ENCODE measurements at places on chromosomes 11 and 22.

DNA sequence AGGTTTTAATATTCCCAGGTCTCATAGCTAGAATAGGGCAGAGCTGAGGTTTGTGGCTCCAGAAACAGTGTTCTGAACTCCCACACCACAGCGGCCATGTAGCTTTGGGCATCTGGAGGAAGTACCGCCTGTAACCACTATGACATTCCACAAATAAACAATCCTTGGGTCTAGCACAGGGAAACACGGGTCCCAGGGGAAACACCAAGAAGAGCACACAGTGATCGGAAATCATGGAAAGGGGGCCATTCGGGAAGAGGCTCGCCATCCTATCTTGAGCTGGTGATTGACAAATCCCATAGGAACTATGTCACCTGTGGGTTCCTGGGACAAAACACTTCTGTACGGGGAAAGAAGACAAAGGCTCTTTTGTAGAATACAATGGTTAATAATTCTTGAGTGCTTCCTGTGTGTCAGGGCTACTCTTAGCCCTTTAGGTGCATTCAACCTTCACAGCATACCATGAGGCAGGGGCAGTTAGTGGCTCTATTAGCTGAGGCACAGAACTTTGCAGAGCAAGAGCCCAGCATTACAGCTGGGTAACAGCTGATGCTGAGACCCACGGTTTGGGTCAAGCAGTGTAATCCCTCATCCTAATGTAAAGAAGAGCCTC is 514.2 kb downstream of the NTM start:
- no peak for DNase-seq

- DNase-seq = no peak
Measured at GRCh38 chr22:36884349-36885158, 23.7 kb downstream of the NCF4 start.

DNA sequence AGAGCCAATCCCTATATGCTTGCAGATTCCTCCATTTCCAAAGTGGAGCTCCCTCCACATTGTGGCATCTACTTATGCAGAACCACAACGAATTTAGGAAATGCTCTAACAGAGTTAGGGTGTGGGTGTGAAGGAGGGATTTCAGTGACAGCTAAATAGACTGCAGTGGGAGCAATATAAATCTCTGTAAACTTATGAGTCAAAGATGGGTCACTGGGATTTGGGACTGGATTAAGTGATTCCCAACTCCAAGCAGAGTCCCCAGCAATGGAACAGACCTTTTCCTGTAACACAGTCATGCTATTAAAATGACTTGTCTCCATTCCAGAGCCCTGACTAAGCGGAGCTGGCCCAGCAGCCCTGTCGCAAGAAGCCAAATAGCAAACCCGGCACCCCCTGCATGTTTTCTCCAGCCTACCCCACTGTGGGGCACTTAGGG is 36.6 kb downstream of the RPL27A start:
- no peak for DNase-seq

DNA sequence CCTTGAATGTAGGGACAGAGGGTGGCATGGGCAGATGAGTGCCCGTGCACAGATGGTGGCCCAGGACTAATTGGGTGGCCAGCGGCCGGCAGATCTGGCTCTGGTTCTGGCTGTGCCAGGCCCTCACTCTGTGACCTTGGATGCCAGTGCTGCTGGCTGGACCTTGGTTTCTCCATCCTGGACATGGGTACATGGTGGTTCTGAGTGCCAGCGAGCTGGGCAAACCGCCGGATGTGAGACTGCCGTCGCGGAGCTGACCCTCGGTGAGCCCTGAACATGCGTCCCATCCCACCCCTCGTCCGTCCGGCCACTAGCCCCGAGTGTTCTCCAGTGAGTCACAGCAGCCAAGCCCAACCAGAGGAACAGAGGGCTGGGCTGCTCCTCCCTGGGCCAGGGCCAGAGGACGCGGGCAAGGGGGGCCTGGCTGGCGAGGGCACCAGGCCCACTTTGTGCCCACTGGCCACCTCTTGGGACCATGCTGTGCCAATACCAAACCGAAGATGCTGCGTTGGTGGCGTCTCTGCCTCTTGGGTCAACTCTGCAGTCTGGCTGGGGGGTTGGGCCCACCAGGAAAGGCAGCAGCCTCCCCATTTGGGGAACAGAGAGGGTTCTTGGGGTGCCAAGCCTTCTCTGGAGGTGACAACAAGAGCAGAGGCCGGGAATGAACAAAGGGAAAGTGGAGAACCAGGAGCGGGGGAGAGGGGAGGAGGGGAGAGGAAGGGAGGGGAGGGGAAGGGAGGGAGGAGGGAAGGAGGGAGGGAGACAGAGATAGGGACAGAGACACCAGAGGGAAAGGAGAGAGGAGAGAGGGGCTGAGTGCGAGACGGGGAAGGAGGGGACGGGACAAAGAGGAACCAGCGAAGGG is 10.7 kb downstream of the LSP1 start:
- DNase-seq = no peak

DNA sequence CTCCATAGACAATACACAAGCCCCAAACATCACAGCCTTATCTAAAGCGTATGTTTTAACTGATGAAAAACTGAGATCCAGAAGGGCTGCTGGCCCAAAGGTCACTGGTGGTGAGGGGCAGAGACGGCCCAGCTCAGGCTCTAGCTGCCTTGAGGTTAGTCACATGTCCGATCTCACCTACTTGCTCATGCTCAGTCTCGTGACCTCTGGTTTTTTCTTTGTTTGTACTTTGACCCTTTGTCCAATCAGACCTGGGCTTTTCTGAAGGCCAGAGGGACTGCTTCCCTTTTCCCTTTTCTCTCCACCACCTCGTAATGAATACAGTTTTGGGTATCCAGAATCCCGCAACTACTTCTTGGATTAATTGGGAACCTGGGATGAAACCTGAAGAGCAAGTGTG is 28.6 kb downstream of the MMP20 start:
- no peak for DNase-seq

- no peak for DNase-seq
Measured at GRCh38 chr11:119729951-119730613, 1.1 kb upstream of the NECTIN1 start.

DNA sequence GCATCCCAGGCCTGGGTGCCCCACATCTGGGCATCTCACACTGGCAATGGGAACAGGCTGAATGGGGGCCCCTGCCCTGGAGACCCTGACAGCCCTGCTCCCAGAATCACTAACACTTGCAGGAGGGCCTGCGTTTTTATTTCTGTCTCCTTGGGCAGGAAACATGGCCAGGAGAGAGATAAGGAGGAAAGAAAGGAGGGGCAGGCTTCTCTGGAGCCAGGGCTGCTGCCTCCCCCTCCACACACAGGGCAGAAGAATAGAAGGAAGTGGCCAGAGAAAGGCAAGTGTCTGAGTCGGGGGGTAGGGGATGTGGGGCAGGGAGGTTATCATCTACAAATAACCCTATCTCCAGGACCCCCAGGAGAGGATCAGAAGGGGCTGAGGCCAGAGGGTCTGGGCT is 25.5 kb upstream of the TSPAN18 start:
- no peak for DNase-seq

DNA sequence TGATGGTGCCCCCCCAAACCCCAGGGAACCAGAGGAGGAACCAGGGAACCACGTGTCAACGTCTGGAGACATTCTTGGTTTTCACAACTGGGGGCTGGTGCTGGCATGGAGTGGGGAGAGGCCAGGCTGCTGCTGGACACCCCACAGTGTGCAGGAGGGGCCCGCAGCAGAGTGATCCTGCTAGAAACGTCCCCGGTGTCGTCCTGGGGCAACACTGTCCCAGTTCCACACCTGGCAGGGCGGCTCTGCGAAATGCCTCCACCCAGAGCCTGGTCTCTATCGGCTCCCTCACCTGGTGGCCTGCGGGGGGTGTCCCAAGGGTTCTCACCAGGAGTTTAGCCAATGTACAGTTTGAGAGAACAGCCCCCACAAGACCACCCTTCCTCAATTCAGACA is 226.3 kb downstream of the CTTN start:
- DNase-seq = no peak

DNA sequence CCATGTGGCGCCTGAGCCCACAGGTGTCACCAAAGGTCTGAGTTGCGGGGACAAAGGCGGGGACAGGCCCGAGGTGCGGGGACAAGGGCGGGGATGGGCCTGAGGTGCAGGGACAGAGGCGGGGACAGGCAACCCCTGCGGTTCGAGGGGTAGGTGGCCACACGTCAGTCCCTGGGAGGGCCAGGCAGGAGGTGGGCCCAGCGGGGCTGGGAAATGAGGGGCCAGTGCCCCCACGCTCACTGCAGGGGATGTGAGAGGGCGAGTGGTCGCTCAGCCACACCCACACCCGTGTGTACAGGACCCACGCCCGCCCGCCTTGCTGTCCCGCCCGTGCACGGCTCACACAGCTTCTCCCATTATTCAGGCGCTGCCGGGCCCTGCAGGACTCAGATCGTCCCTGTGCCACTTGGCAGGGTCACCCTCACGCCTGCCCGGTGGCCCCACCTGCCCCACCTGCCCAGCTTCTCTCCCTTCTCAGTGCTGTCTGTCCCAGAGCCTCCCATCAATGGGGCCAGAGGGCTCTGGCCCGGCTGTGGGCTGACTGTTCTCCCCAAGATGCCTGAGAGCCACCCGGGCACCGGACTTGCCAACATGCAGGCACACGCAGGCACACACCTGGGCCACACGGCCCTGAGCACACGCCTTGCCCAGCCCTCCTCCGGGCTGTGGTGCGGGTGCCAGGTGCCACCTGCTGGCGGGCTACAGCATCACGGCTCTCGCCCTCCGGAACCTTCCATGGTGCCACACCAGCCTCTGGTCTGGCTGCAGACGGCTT is 14.2 kb upstream of the MUC6 start:
- DNase-seq = peak; percentile 46

DNA sequence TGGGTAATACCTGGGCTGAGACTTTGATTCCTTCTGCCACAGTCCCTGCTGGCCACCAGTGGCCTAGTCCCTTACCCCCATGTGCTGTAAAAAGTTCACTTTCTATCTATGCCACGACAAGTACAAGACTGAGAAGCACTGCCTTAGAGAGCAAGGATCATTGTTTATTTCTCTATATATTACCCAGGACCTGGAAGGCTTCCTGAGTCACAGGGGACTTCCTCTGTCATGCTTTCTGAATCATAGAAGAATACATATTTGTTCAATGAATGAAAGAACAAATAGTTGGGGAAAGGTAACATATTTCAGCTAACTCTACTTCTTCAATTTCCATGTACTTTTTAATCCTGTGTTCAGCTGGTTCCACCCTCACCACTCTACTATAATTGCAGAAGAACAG is 5.5 kb upstream of the SYT9 start:
- DNase-seq = no peak

GRCh38 chr11:64829536-64830251 is 14.8 kb downstream of the CDC42BPG start:
- no peak for DNase-seq

DNA sequence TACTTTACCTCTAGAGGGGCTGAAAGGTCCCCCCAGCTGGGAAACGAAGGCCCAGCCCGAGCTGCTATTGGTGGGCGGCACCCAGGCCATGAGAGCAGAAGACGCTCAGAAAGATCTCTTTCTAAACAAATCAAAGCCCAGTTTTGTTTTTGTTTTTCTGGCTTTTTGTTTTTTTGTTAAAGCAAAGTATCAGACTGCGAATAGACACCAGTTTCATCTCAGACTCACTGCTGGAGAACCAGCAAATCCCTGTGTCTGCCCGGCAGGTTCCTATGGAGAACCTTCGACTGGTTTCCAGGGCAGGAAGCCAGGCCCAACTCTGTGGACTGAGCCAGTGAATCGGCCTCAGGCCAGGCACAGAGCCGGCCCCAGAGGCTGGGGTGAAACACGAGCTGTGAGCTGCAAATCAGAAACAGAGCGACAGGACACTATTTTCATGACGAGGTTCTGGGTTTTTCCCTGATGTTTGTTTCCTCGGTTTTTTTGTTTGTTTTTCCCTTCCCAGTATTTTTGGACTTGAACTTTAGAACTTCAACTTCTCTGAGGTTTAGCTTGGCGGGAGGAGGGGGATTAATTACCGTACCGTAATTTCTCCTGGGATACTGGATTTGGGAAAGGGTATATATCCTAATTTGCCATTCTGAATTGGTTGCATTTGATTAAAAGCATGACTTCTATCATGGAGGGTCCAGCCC is 16.0 kb upstream of the B4GALNT4 start:
- DNase-seq = no peak

DNA sequence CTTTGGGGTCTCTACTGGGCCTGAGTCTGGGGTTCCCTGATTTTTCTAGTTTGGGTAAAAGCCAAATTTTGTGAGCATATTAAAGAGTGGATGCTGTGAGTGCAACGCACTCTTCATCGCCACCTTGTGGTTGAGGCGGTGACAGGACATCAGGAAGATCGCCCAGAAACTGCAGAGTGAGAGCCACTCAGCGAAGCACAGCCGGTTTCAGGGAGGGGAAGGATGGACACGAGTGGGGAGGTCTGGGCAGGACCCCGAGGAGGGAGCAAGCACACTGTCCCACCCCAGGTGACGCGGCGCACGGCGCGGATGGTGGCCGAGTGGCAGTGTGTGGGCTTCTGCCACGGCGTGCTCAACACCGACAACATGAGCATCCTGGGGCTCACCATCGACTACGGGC is 9.1 kb downstream of the SELENOO start:
- DNase-seq = peak; percentile 54

DNA sequence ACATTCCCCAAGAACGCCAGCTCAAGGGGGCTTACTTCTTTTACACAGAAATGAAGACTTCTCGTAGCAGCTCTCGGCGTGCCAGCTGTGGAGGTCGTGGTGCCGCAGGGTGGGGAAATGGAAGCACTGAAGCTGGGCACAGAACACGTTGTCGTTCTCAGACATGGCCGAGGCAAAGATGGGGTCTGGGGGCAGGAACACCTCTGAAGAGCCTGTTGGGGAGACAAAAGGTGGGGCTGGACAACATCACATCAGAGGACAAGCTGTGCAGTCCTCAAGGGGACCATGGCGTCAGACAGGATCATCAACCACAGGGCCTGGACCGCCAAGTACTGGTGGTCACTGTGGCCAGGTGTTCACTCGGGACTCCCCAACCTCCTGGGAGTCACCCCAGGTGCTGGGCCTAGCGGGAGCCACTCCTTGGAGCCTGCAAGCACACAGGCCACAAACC is 65.2 kb downstream of the DGCR2 start:
- DNase-seq = no peak

GRCh38 chr11:64476881-64477280 is 114.1 kb upstream of the SLC22A12 start:
- no peak for DNase-seq

DNA sequence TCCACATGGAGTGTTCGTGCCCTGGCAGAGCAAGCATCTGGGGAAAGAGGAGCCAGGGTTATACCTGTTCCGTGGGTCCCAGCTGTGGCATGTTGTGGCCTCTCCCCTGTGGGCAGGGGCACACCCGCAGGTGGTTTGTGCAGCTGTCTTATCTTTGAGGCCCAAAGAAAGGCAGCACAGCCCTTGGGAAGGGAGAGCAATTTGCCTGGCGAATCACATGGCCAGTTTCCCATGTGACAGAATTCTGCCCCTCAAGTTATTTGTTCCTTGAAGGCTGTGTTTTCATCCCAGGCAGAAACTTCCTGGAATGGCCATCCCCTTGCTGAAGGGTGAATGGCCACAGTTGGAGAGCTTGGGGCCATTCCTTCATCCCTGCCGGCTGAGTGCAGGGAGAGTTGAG is 16.4 kb upstream of the COX8A start:
- no peak for DNase-seq

- DNase-seq = no peak
Measured at GRCh38 chr22:38071421-38072321, 12.3 kb downstream of the SLC16A8 start.

GRCh38 chr22:45105281-45105702 is 58.4 kb upstream of the NUP50 start:
- DNase-seq = no peak

- DNase-seq = no peak
Measured at GRCh38 chr11:134524896-134525845, 113.1 kb upstream of the B3GAT1 start.

Data from stimulated activated CD8-positive, alpha-beta memory T cell treated with anti-CD3 and anti-CD28 coated beads, Interleukin-4, amount 100 ng/mL, for 1 hour (primary cell).